NCI-H1436 (cell line): ENCODE measurements at places on chromosomes 2 and 18.

DNA sequence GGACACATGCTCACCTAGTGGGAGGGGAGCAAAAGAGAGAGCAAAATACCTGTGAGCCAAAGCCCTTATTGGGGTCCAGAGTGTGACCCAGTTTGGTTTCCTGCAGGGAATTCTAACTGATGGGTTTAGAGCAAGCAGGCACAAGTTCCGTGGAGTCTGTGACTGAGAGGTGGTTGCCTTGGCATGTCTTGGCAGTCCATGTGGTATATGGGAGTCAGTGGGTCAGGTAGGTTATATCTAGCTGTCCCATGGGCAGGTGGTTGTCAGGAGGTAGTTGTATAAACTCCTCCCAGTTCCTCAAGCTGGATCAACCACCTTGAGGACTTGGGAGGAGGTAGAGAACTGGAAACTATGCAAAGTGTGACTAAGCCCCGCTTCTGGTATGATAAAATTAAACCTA is 452.8 kb upstream of the VWC2L start:
- DNase-seq: no peak

GRCh38 chr2:117137371-117137770 is 677.1 kb upstream of the DDX18 start:
- DNase-seq: no peak

DNA sequence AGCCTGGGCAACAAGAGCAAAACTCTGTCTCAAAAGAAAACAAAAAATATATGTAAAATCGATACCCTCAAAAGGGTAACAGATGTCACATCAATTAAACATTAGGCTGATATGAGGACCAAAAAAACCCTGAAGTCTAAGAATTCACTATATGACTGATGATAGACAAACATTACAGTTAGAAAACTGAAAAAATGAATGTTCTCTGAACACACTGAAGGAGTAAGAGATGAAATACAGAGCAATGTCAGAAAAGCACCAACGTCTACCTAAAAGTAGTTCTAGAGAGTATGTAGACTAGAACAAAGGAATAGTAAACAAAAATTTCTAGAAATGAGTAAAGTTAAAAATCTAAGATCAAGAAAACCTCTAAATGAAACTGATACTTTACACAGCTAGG is 81.9 kb downstream of the SLC66A3 start:
- DNase-seq: no peak

DNA sequence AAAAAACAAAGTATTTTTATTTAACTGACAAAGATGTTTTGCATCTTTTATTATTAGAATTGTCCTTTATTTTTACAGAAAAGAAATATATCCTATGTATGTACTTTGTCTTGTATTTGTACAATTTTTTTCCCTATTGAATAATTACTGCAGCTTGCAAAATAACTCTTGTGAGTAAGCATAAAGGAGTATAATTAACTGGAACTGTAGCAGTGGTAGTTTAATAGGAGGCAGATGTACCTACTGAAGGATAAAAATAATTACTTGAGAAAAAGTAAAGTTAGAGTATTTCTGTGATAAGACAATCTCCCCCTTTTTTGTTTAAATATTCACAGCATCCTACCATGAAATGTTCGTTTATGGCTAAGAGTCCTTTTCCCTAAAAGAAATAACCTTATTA is 34.7 kb downstream of the EHBP1 start:
- DNase-seq: no peak

GRCh38 chr2:68907920-68908253 is 36.7 kb upstream of the BMP10 start:
- DNase-seq: no peak

DNA sequence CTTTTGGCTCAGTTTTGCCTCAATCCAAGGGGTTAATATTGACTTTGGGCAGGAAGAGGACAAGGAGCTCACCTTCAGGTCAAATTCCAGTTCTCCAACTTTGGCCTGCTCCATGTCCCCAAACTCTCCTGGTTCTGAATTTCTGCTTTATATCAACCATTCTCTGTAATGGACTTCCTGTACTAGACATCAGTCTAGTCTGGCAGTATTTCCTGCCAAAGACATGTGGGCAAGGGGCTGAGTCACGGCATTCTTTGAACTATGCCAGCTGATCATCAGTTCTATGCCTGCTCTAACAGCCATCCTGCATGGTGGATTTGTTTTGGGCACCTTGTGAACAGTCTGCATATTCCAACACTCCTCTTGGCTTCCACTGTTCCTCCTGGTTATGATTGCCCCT is 199.4 kb downstream of the ZEB2 start:
- DNase-seq: no peak
